ENCODE measurements at places on chromosomes 12 and 14. TPM values are rescaled to one million over a fixed set of nuclear protein-coding genes. Genes with fewer than 3 reads are reported as not detected.

IPO8 gene
- total RNA-seq, result 59.8 TPM

TTC6 gene
- not detected for total RNA-seq

AQP6 gene
- total RNA-seq, result not detected

CCDC196 gene
- total RNA-seq, result not detected

FAM90A1 gene
- not detected for total RNA-seq

RNASE12 gene
- not detected for total RNA-seq

TSHR gene
- not detected for total RNA-seq

ACOT6 gene
- total RNA-seq, result not detected

GRCh38 chr12:65121049-65121955 lies at the start of gene WIF1:
Gene WIF1, minus strand, starts transcription at chr12:65121305. Its CDS starts 114 bp downstream, at chr12:65121191.
- H3K4me1 ChIP-seq, result no peaks in the 10 kb centered on the region
- no peaks in the 10 kb centered on the region for H3K36me3 ChIP-seq
- DNase-seq, result peak; percentile 86
- peaks cover 17% of the 10 kb centered on the region for H3K27me3 ChIP-seq

- no peaks in the 10 kb centered on the region for H3K4me1 ChIP-seq
- no peak overlapping the region for H3K27ac ChIP-seq
- no peak overlapping the region for H3K4me3 ChIP-seq
- H3K27me3 ChIP-seq, result no peaks in the 10 kb centered on the region
- no peaks in the 10 kb centered on the region for H3K36me3 ChIP-seq
- DNase-seq, result no peak
These were observed 110.0 kb upstream of the RESF1 start for GRCh38 chr12:31849090-31849687.

DNA sequence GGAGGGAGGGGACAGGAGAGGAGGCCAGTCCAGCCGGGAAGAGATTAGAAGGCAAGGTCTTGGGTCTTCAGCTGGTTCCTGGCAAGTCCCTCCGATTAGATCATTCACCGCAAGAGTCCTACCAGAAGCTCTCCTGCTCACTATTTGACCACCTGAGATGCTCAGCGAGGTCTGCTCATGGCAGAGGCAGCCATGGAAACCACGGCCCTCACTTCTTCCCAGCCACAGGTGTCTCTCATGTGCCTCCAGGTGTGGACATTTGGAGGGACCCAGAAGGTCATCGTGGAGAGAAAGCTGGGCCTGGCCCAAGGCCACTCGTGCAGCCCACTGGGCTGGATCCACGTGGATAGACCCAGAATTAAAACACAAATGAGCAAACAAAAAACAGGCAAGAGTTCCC lies 99.5 kb downstream of the DICER1 start:
- no peaks in the 10 kb centered on the region for H3K4me1 ChIP-seq
- H3K4me3 ChIP-seq, result no peak overlapping the region
- no peak overlapping the region for H3K27ac ChIP-seq
- no peak for DNase-seq
- H3K36me3 ChIP-seq, result no peaks in the 10 kb centered on the region

GRCh38 chr12:67592228-67593011 lies 56.1 kb upstream of the DYRK2 start:
- no peak overlapping the region for H3K4me3 ChIP-seq
- H3K4me1 ChIP-seq, result no peaks in the 10 kb centered on the region
- H3K27me3 ChIP-seq, result no peaks in the 10 kb centered on the region
- no peak overlapping the region for H3K27ac ChIP-seq
- no peaks in the 10 kb centered on the region for H3K36me3 ChIP-seq
- DNase-seq, result no peak

GRCh38 chr12:61574339-61574738 lies 685.9 kb upstream of the USP15 start:
- no peaks in the 10 kb centered on the region for H3K36me3 ChIP-seq
- H3K4me1 ChIP-seq, result no peaks in the 10 kb centered on the region
- no peak overlapping the region for H3K27ac ChIP-seq
- no peak for DNase-seq
- H3K4me3 ChIP-seq, result no peak overlapping the region

- no peak for DNase-seq
- no peak overlapping the region for H3K27ac ChIP-seq
- H3K4me1 ChIP-seq, result peaks cover 22% of the 10 kb centered on the region
- no peaks in the 10 kb centered on the region for H3K36me3 ChIP-seq
- no peak overlapping the region for H3K4me3 ChIP-seq
These were observed 131.3 kb upstream of the HIF1A start for GRCh38 chr14:61563880-61564617.

GRCh38 chr12:95231190-95231589 lies 13.6 kb downstream of the VEZT start:
- H3K4me1 ChIP-seq, result no peaks in the 10 kb centered on the region
- H3K27me3 ChIP-seq, result no peaks in the 10 kb centered on the region
- H3K27ac ChIP-seq, result no peak overlapping the region
- no peak overlapping the region for H3K4me3 ChIP-seq

DNA sequence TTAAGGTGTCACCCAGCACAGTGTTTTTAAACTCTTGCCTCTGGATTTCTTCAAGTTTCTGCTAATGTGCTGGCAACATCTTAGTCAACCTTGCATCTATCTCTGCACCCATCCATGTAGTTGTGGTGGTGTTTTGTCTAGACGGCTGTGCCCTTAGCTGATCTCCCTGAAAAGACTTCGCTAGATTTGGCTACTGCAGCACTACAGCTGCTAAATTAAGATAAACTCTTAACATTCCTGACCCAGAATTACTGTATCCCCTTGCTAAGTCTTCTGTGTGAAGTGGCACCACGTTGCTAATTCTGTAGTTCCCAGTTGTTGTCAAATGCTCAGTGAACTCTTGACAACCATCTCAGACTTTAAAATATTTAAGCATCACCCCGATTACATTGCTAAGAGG lies 66.8 kb downstream of the SRGAP1 start:
- no peak for DNase-seq
- no peaks in the 10 kb centered on the region for H3K4me1 ChIP-seq
- no peaks in the 10 kb centered on the region for H3K36me3 ChIP-seq
- no peak overlapping the region for H3K4me3 ChIP-seq
- no peaks in the 10 kb centered on the region for H3K27me3 ChIP-seq
- H3K27ac ChIP-seq, result no peak overlapping the region

- H3K36me3 ChIP-seq, result no peaks in the 10 kb centered on the region
- H3K4me3 ChIP-seq, result no peak overlapping the region
- no peaks in the 10 kb centered on the region for H3K4me1 ChIP-seq
- no peaks in the 10 kb centered on the region for H3K27me3 ChIP-seq
- H3K27ac ChIP-seq, result no peak overlapping the region
These were observed 5.6 kb upstream of the FAM234B start for GRCh38 chr12:13038491-13039161.

DNA sequence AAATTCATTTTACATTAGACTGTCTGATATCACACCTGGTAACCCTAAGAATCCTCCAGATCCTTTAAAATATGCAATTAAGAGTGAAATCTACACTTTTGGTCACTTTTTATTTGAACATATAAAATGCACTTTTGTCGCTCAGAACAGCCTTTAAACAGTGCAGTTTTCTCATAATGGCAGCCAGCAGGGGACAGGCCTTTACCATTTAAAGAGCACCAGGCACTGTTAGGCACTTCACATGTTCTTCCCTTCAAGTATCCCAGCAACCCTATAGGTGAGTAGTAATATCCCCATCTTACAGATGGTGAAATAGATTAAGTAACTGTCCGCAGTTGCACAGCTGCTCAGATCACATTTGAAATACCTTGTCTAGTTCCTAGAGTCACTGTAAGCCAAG lies 11.3 kb upstream of the SAMD4A start:
- no peak overlapping the region for H3K27ac ChIP-seq
- no peak for DNase-seq
- H3K4me1 ChIP-seq, result peaks cover 2% of the 10 kb centered on the region
- no peaks in the 10 kb centered on the region for H3K27me3 ChIP-seq
- no peaks in the 10 kb centered on the region for H3K36me3 ChIP-seq

- no peak overlapping the region for H3K4me3 ChIP-seq
- no peaks in the 10 kb centered on the region for H3K27me3 ChIP-seq
- DNase-seq, result no peak
- H3K4me1 ChIP-seq, result no peaks in the 10 kb centered on the region
These were observed 47.2 kb downstream of the PLCZ1 start for GRCh38 chr12:18690653-18691052.

- H3K27ac ChIP-seq, result no peak overlapping the region
- H3K4me3 ChIP-seq, result no peak overlapping the region
- no peaks in the 10 kb centered on the region for H3K27me3 ChIP-seq
- no peak for DNase-seq
These were observed 54.7 kb downstream of the PLEKHG3 start for GRCh38 chr14:64758691-64759554.

- no peak overlapping the region for H3K27ac ChIP-seq
- H3K4me3 ChIP-seq, result no peak overlapping the region
- peaks cover 4% of the 10 kb centered on the region for H3K4me1 ChIP-seq
- no peaks in the 10 kb centered on the region for H3K27me3 ChIP-seq
- peaks cover 3% of the 10 kb centered on the region for H3K36me3 ChIP-seq
These were observed 47.3 kb downstream of the PTPN11 start for GRCh38 chr12:112466011-112466422.

DNA sequence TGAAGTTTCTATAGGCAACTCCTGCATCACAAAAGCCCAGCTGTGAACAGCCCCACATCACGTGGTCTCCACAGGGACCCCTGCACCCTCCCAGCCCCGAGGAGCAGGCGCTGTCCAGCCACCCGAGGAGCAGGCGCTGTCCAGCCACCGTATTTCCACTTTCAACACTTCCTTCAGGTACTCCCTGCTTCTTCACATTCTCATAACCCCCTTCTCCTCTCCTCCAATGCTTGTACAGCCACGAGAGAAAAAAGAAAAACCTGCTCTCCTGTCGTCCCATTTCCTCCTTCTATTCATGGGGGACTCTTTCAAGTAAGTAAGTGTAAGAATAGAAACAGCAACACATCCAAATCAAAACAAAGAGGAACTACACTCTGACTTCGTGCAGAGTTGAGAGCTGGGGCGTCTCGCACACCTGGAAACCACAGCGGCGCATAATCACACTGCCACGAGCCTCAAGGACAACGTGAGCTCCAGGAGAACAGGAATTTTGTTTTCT lies 11.9 kb downstream of the CDC42BPB start:
- no peak overlapping the region for H3K4me3 ChIP-seq
- 0 out of 2 replicates have a peak, but pooled peaks cover 4% of the 10 kb centered on the region for H3K4me1 ChIP-seq
- no peaks in the 10 kb centered on the region for H3K27me3 ChIP-seq
- no peaks in the 10 kb centered on the region for H3K36me3 ChIP-seq

DNA sequence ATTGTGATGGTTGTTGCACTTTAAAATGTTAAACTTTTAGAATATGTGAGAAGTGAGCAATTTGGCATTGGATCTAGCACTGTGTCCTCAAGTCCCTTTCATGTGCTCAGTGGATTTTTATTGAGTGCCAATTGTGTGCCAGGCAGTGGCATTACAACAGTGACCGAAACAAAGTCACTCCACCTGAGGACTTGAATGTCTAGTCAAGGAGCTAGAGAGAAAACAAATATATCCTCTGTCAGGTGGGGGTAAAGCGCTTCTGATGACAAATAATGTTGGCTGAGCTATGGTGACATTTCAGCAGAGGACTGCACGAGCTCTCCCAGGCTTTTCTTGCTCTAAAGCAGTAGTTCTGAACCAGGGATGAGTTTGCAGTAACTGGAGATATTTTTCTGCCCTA lies 240.4 kb downstream of the RGS6 start:
- H3K27me3 ChIP-seq, result no peaks in the 10 kb centered on the region
- DNase-seq, result no peak
- H3K27ac ChIP-seq, result no peak overlapping the region
- H3K4me1 ChIP-seq, result no peaks in the 10 kb centered on the region
- H3K4me3 ChIP-seq, result no peak overlapping the region
- H3K36me3 ChIP-seq, result no peaks in the 10 kb centered on the region

- H3K27me3 ChIP-seq, result no peaks in the 10 kb centered on the region
- no peaks in the 10 kb centered on the region for H3K36me3 ChIP-seq
- no peak for DNase-seq
- H3K4me1 ChIP-seq, result no peaks in the 10 kb centered on the region
These were observed 51.3 kb downstream of the JAG2 start for GRCh38 chr14:105117257-105117646.

DNA sequence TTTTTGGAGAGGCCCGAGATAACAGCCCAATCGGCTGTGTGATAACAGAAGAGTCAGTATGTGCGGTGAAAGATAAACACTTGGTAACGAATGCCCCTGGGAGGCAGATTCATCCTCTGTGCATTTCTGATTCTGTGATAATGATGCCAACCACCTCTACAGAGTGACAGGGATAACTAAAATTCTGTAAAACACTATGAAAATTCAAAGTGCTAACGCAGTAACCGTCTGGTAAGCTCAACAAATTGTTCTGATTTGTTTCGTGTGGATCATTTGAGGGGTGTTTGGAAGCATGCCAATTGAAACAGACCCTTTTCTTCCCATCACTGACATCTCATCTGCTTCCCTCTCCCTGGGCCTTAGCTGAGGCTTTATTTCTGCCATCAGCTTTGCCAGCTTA lies 76.3 kb downstream of the ESR2 start:
- DNase-seq, result no peak
- peaks cover 45% of the 10 kb centered on the region for H3K36me3 ChIP-seq
- H3K27ac ChIP-seq, result no peak overlapping the region
- no peaks in the 10 kb centered on the region for H3K4me1 ChIP-seq
- H3K4me3 ChIP-seq, result no peak overlapping the region
- no peaks in the 10 kb centered on the region for H3K27me3 ChIP-seq

DNA sequence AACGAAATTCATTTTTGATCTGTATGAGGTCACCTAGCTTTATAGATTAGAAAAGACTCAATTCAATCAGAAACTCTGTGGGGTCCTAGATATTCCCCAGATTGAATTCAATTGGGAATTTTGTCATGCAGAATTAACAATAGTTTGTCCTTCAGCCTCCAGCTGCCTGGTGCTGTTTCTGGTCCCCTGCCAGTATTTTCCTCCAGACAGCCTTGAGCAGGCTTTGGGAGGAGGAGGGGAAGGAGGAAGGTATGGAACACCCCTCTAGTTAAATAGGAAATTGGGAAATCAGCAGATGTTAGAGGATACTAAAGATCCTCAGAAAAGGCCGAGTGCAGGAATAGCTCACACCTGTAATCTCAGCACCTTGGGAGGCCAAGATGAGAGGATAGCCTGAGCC lies 10.6 kb downstream of the GRIP1 start:
- DNase-seq, result no peak
- H3K4me1 ChIP-seq, result no peaks in the 10 kb centered on the region
- H3K27ac ChIP-seq, result no peak overlapping the region
- H3K36me3 ChIP-seq, result no peaks in the 10 kb centered on the region

DNA sequence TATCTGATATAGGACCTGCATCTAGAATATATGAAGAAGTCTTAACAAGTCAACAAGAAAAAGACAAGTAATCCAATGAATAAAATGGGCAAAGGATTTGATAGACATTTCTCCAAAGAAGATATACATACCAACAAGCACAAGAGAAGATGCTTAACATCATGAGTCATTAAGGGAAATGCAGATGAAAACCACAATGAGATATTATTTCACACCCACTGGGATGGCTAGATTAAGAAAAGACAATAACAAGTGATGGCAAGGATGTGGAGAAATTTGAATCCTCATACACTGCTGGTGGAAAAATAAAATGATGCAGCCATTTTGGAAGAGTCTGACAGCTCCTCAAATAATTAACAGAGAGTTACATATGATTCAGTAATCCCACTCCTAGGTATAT lies 502.6 kb downstream of the FUT8 start:
- H3K27me3 ChIP-seq, result no peaks in the 10 kb centered on the region
- no peak overlapping the region for H3K27ac ChIP-seq
- H3K4me3 ChIP-seq, result no peak overlapping the region
- H3K36me3 ChIP-seq, result no peaks in the 10 kb centered on the region
- DNase-seq, result no peak

Data from H1 (cell line).